Activated B cell treated with CpG ODN at 0.5 μM for 24 hours (primary cell): ENCODE measurements at places on chromosomes 12 and 14. TPM values are rescaled to one million over a fixed set of nuclear protein-coding genes. Genes with fewer than 3 reads are reported as not detected.

Gene IRAK3
- 5.6 and 6.6 TPM in 2 replicates for total RNA-seq

Gene EEF1AKMT3
- total RNA-seq = 0.60 and 1.2 TPM in 2 replicates

DNA sequence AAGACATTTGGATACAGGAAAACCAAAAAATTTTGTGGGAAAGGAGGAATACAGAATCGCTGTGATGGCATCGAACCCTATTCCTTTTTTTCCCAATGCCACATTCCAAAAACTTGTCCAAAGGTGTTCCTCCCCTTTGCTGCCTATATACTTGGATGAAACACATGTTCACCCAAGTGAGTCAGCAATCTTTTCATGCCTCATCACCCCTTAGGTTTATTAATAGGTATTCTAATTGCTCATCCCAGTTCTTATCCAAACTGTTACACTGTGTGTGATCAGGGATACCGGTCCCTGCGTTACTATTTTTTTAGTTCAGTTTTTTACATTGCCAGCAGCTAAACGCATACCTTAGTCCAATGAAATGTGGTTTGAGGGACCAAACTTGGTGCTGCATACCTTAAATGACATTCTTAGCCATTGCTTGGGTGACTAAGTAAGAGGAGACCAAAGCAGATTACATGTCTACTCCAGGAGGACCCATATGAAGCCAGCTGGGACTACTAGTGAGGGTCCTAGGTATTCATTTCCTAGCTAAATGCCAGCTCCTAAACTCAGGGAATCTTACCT lies 20.6 kb upstream of the ST8SIA1 start:
- H3K4me1 ChIP-seq = no peaks in the 10 kb centered on the region
- H3K36me3 ChIP-seq = no peaks in the 10 kb centered on the region
- no peak overlapping the region for H3K27ac ChIP-seq
- H3K27me3 ChIP-seq = peaks cover 4% of the 10 kb centered on the region
- no peak for DNase-seq
- H3K4me3 ChIP-seq = no peak overlapping the region

- no peaks in the 10 kb centered on the region for H3K36me3 ChIP-seq
- H3K4me1 ChIP-seq = no peaks in the 10 kb centered on the region
- no peak overlapping the region for H3K27ac ChIP-seq
- DNase-seq = no peak
- no peak overlapping the region for H3K4me3 ChIP-seq
- peaks cover 4% of the 10 kb centered on the region for H3K27me3 ChIP-seq
These were observed 46.5 kb upstream of the ABCC9 start for GRCh38 chr12:21987755-21988154.

- no peak overlapping the region for H3K27ac ChIP-seq
- no peaks in the 10 kb centered on the region for H3K4me1 ChIP-seq
- H3K4me3 ChIP-seq = no peak overlapping the region
- no peaks in the 10 kb centered on the region for H3K27me3 ChIP-seq
- DNase-seq = no peak
These were observed 189.0 kb upstream of the FBXO33 start for GRCh38 chr14:39621223-39621622.

Gene OLR1
- total RNA-seq = 0.12 TPM in 1 of 2 replicates, not detected in the other

DNA sequence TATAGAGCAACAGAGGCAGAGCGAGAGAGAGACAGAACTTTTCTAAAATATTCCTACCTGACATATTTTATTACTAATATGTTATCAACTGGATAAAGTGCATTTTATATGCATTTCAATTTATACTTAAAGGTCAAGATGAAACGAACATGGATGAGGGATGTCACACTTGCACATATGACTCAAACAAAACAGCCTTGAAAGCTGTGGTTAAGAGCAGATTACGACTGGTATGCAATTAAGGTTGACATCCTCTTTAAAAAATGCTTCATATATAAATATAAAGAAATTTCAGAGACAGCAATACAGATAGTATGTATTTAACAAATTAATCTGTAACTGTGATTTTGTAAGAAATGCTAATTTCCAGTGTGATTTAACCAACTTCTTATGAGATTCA lies 52.5 kb downstream of the LMO3 start:
- no peaks in the 10 kb centered on the region for H3K27me3 ChIP-seq
- H3K27ac ChIP-seq = no peak overlapping the region
- H3K36me3 ChIP-seq = no peaks in the 10 kb centered on the region
- no peak for DNase-seq
- no peaks in the 10 kb centered on the region for H3K4me1 ChIP-seq

DNA sequence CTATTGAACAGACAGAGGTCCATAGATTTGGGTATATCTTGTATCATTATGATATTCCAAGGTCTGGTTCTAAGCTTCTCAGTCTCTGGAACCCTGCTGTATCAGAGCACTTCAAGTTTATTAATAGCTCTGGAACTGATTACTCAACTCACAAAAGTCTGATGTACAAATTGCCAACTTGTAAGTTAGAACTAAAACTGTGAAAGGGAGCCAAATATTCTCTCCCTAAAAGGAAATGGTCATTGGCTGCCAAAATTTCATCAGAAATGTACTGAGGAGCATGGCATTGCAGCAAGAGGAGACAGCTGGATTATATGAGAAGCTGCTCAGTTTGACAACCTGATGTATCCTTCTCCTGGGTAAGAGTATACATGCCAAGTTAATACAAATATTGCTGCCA lies 828.8 kb upstream of the SEL1L start:
- H3K4me1 ChIP-seq = no peaks in the 10 kb centered on the region
- no peak for DNase-seq
- no peaks in the 10 kb centered on the region for H3K27me3 ChIP-seq
- H3K36me3 ChIP-seq = no peaks in the 10 kb centered on the region

Gene CLEC2A
- total RNA-seq = not detected in 2 replicates

GRCh38 chr14:53011053-53011462 lies 60.2 kb upstream of the FERMT2 start:
- H3K4me1 ChIP-seq = no peaks in the 10 kb centered on the region
- H3K27me3 ChIP-seq = peaks cover 7% of the 10 kb centered on the region
- H3K36me3 ChIP-seq = no peaks in the 10 kb centered on the region

Gene PZP
- total RNA-seq = not detected in 2 replicates

DNA sequence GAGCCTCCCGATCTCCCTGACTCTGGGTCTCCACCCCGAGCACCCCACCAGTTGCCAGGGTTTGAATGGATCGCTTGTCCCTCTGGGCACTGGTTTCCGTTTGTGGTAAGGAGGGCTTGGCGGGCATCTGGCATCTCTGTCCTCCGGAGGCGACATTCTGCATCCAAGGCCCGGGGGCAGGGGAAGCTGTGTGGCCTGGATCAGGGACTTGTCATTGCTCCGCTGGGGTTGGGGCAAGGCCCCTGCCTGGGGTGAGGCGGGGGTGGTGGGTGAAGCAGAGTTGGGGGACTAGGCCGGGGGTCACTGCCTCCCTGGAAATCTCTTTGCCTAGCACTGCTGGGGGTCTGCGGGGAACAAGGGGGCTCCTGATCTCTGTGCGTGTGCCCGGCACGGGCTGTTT lies 30.2 kb downstream of the KIF26A start:
- no peaks in the 10 kb centered on the region for H3K36me3 ChIP-seq
- no peak for DNase-seq
- H3K27me3 ChIP-seq = no peaks in the 10 kb centered on the region
- no peak overlapping the region for H3K27ac ChIP-seq
- no peak overlapping the region for H3K4me3 ChIP-seq

Gene RAD9B
- 1.2 and 1.3 TPM in 2 replicates for total RNA-seq

GRCh38 chr12:9143929-9144729 lies 28.4 kb upstream of the A2M start:
- H3K27ac ChIP-seq = no peak overlapping the region
- H3K4me3 ChIP-seq = no peak overlapping the region
- peaks cover 12% of the 10 kb centered on the region for H3K27me3 ChIP-seq
- no peak for DNase-seq

Gene OR11G2
- total RNA-seq = not detected in 2 replicates

Gene DTX1
- 75.3 and 79.4 TPM in 2 replicates for total RNA-seq

GRCh38 chr12:117538926-117539325 lies 177.5 kb upstream of the NOS1 start:
- H3K36me3 ChIP-seq = no peaks in the 10 kb centered on the region
- DNase-seq = no peak
- H3K4me3 ChIP-seq = no peak overlapping the region
- no peaks in the 10 kb centered on the region for H3K4me1 ChIP-seq

Gene TPH2
- total RNA-seq = not detected in 2 replicates

GRCh38 chr14:100594625-100594951 lies 7.4 kb upstream of the BEGAIN start:
- H3K4me3 ChIP-seq = no peak overlapping the region
- no peak overlapping the region for H3K27ac ChIP-seq
- DNase-seq = no peak

DNA sequence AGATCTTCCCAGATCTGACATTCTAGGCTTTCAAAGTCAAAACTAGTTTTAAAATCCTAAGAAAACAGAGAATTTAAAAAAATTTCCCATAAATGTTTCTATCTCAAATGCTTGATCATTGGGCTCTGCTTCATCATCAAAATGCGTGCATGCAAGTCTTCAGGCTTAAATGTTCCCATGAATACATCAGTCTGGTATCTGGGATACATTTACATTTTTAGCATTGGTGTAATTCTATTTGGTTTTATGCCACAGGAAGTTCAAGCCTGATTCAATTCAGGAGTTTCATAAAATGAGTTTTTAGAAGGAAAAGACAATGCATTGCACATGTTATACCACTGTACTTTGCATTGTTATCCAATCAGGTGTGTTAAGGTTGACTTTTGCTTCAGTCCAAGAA lies 336.4 kb downstream of the PCNX1 start:
- no peak for DNase-seq
- H3K27ac ChIP-seq = no peak overlapping the region
- H3K36me3 ChIP-seq = no peaks in the 10 kb centered on the region
- no peaks in the 10 kb centered on the region for H3K27me3 ChIP-seq

DNA sequence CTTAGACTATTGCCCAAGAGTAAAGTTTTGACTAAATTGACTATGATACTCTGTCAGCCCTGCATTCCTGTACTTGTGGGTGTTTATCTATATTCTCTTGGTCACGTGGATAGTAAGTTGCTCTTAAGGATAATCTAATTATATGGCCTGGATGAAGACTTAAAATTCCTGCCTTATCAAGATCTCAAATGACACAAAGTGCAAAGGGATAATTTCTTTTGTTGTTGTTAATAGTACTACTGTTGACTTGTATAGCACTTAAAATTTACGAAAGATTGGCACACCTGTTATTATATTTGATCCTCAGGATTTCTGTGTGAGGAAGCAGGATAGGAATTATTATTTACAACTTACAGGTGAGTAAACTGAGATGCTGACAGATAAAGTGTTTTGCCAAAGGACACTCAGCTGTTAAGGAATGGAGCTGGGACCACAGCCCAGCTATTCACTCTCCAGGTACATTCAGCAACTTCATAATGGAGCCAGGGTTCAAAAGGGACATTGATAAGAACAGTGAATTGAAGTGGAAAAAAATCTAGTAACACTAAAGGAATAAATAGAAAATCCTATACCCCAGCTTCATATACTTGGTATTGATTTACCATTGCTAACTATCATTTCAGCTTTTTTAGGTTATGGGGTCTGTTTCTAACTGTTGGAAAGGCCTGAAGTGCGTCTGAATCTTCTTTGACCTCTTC lies 53.4 kb upstream of the EVL start:
- peaks cover 7% of the 10 kb centered on the region for H3K4me1 ChIP-seq
- no peaks in the 10 kb centered on the region for H3K36me3 ChIP-seq
- H3K27me3 ChIP-seq = no peaks in the 10 kb centered on the region
- no peak for DNase-seq
- H3K27ac ChIP-seq = no peak overlapping the region
- no peak overlapping the region for H3K4me3 ChIP-seq

Gene PNMA1
- 19.9 and 22.2 TPM in 2 replicates for total RNA-seq

Gene OAS3
- total RNA-seq = 23.1 and 27.2 TPM in 2 replicates

Gene STON2
- 0.51 TPM in 1 of 2 replicates, not detected in the other for total RNA-seq

GRCh38 chr14:95713596-95714371 lies at the start of gene TCL1A:
TSS of gene TCL1A (minus strand) at chr14:95714125. CDS start at chr14:95714066, 59 bp downstream.
- peak; percentile 66 for DNase-seq
- peaks cover 23% of the 10 kb centered on the region for H3K27me3 ChIP-seq
- H3K36me3 ChIP-seq = peaks cover 38% of the 10 kb centered on the region
- peak within 1 kb of the TSS; percentile 94 for H3K4me3 ChIP-seq
- H3K27ac ChIP-seq = peak within 1 kb of the TSS; percentile 97
- peaks cover 80% of the 10 kb centered on the region for H3K4me1 ChIP-seq

Gene CACNA2D4
- 2.1 and 2.8 TPM in 2 replicates for total RNA-seq

DNA sequence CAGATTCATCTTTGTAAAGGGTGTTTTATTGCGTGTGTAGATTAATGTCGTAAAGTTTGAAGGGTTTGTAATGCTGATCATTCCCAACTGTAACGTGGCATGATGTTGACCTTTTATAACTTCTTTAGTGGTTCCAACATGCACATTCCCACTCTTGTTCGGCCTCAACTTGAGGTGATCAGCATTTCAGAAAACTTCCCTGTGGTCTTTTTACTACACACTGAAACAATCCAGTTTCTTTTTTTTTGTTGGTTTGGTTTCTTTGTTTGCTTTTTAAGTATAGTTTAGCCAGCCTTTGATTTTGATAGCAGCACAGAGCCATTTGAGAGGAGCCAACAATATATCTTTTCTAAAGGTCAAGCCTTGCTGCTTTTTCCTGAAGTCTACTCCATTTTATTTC lies 22.8 kb downstream of the UTP20 start:
- H3K27me3 ChIP-seq = no peaks in the 10 kb centered on the region
- no peak overlapping the region for H3K4me3 ChIP-seq
- no peak overlapping the region for H3K27ac ChIP-seq
- peaks cover 82% of the 10 kb centered on the region for H3K36me3 ChIP-seq
- no peak for DNase-seq

GRCh38 chr12:33438851-33439586 lies 600 bp downstream of the SYT10 start:
- H3K27ac ChIP-seq = no peak overlapping the region
- peaks cover 25% of the 10 kb centered on the region for H3K27me3 ChIP-seq
- H3K4me1 ChIP-seq = peaks cover 6% of the 10 kb centered on the region
- H3K4me3 ChIP-seq = no peak overlapping the region
- no peak for DNase-seq
- H3K36me3 ChIP-seq = no peaks in the 10 kb centered on the region

Gene PRKD1
- 5.1 and 6.7 TPM in 2 replicates for total RNA-seq

- no peak overlapping the region for H3K27ac ChIP-seq
- peaks cover 56% of the 10 kb centered on the region for H3K36me3 ChIP-seq
- no peaks in the 10 kb centered on the region for H3K4me1 ChIP-seq
- DNase-seq = no peak
These were observed 61.4 kb upstream of the VPS33A start for GRCh38 chr12:122327494-122328385.

Gene LIMA1
- total RNA-seq = 5.7 and 6.7 TPM in 2 replicates

Gene SMOC1
- not detected in 2 replicates for total RNA-seq

GRCh38 chr14:54529811-54530210 lies 20.1 kb downstream of the CGRRF1 start:
- no peak overlapping the region for H3K4me3 ChIP-seq
- no peaks in the 10 kb centered on the region for H3K27me3 ChIP-seq
- DNase-seq = no peak
- peaks cover 38% of the 10 kb centered on the region for H3K36me3 ChIP-seq

Gene PTGER2
- total RNA-seq = 0.09 and 0.12 TPM in 2 replicates
